ENCODE measurements at places on chromosomes 5 and 9.

DNA sequence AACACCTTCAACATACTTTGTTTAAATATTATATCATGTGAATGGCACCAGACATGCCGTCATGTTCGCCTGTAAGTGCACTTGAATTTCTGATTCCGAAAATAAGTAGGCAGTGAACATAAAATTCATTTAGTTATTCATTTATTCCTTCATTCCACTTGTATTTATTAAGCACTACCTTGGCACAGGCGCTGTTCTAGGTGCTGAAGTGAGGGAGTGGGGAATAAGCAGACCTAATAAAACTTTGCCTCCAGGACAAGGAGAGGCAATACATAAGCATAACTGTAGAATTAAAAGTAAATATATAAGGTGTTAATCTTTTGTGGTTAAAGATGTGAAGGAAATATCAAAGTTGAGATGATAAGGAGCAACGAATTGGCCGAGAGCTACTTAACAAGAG, 297.4 kb downstream of the TENT4A start:
- no peak for DNase-seq

DNA sequence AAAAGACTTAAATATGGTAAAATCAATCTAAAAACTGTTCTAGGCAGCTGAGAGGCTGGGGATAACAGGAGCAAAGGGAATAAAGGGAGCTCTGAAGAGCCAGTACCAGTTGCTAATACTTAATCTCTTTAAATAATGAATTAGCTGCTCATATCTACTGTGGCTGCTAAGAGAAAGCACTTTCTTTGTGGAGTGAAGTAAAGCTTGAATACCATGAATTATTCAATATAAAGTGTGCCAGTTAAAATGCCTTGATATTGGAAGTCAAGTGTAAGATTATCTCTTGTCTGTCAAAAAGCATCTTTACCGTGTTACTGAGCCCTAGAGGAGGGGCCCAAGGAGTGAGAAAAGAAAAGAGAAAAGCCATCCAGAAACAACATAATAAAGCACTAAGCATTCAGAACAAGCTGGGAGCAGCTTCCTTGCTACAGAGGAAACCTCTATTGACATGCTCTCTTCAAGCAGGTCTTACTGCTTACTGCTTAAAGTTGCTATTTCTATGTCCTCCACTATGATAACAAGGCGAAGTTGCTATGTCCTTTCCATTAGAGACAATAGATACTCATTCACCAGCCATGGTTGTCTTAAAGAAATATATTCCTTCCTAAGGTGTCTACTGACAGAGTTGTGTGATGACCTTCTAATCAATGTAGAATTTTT, 297.4 kb downstream of the CETN3 start:
- no peak for DNase-seq

GRCh38 chr9:126534431-126535186, 79.1 kb upstream of the LMX1B start:
- DNase-seq, result no peak

DNA sequence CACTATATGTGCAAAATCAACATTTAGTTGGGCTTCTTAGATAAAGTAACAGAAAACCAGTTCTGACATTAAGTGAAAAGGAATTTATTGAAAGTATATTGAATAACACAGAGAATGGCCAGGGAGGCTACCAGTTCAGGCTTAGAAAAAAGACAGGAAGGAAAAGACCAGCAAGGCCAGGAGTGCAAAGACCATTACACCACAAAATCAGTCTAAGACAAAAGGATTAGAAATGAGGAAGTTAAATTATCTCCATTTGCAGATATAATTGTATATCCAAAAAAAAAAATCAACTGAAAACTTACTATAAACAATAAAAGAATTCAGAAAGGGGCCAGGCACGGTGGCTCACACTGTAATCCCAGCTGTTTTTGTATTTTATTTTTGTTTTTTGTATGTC, 4.8 kb upstream of the TEX10 start:
- DNase-seq, result no peak

DNA sequence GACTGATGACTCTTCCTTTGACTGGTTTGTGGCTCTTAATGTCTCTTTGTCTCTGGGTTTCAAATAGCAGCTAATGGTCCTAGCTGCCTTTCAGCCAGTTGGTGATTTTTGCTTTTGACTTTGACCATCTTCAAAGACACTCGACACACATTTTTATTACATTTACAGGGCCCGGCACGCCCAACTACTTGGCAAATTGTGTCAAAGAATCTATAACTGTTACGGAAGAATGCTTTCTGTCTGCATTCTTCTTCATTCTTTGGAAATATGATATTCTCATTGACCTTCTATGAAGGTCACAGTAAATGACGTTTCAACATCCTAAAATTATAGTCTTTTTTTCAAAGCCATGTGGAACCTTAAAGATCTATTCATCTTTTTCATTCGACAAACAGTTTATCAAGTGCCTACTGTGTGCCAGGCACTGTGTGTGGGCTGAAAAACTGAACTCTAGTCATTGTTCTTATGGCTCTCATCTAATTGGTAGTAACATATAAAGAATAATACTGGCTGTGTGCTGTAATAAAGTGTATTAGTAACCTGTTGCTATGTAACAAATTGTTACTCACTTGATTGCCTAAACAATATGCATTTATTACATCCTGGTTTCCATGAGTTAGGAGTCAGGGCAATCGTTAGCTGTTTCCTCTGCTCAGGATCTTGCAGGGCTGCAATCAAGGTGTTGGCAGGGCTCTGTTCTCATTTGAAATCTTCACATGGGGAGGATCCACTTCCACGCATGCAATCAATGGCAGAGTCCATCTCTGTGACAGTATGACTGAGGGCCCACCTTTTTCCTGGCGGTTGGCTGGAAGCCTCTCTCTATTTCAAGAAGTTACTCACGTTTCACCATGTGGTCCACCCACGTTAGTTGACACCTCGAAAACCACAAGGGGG, 7.0 kb upstream of the WHRN start:
- no peak for DNase-seq

DNA sequence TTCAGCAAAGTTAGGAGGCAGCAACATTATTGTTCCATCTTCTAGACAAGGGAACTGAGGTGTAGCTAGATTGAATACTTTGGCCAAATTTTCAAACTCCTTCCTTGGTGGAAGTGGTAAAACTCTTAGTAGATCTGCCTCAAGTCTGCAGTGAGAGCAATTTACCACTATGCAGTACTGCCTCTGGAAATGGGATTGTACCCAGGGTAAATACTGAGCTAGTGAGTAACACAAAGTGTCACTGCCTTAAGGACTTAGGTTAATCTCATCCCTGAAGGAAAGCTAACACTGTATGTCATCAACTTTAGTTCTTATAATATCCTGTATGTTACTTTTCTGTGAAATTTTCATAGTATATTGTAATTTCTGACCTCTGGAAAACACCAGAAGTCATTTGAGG, 13.9 kb downstream of the CDH10 start:
- no peak for DNase-seq

- no peak for DNase-seq
These were observed 8.7 kb upstream of the CAPSL start for GRCh38 chr5:35947085-35947484.

GRCh38 chr9:96478829-96479371, 28.9 kb downstream of the HABP4 start:
- no peak for DNase-seq

GRCh38 chr5:134749415-134749814, 9.2 kb upstream of the DDX46 start:
- DNase-seq, result no peak

- no peak for DNase-seq
These were observed 136.3 kb downstream of the ACTBL2 start for GRCh38 chr5:57346328-57346727.

GRCh38 chr5:129496421-129496820, 36.3 kb downstream of the ADAMTS19 start:
- DNase-seq, result no peak

DNA sequence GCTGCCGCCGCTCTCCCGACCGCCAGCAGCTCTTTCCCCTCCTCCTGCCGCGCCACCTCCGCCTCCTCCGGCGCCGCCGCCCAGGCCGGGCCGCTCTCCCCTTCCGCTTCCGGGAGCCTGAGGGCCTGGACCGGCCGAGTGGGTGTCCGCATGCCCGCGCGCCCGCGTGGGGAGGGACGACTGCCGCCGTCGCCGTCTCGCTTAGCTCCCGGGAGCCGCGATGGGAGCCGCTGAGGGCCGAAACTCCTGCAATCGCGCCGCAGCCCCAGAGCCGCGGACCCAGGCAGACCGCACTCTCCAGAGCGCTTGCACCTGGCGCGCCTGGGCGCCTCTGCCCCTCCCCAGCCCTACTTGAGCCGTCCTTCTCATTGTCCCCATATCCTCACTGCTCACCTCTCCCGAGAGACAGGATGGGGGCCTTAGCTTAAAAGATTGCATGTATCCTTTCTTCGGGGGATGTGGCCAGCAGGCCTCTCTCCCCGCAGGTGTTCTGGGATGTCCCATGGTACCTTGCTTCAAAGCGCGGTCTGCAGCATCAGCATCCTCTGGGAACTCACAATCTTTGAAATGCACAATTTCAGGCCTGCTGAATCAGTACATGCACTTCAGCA, at the start of gene ZDHHC21:
ZDHHC21 (minus strand) TSS at position 182 of the 611 bp plus-strand sequence. CDS start 19,092 bp downstream, outside the sequence.
- DNase-seq, result no peak

GRCh38 chr9:106758911-106759310, 104.1 kb upstream of the ZNF462 start:
- no peak for DNase-seq

GRCh38 chr9:83322438-83322837, 215.8 kb downstream of the FRMD3 start:
- DNase-seq, result no peak

DNA sequence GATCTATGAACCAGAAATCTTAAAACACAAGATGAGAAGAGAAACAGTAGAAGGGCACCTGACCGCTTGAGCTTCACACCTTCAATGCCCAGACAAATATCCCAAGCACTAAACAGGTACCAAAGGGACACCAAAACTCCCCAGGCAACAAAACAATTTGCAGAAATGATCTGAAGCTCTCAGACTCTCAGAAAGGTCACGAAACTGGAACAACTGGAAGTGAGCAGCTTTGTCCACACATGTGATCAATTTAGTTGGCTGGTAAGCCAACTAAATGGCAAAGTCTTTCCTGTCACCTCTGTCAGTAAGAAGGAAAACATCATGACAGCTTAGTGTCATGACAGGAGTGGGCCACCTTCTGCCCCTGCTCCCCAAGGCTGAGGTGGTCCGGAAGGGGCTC, 4.1 kb downstream of the IPPK start:
- DNase-seq, result no peak

- no peak for DNase-seq
These were observed 421.3 kb downstream of the ACTL7B start for GRCh38 chr9:108434502-108434901.

GRCh38 chr5:61600945-61601511, 269.0 kb downstream of the ZSWIM6 start:
- no peak for DNase-seq

- no peak for DNase-seq
These were observed 575.9 kb downstream of the RAB3C start for GRCh38 chr5:59158637-59159391.

GRCh38 chr5:140327589-140327988, 18.8 kb downstream of the HBEGF start:
- no peak for DNase-seq

- DNase-seq, result no peak
These were observed 474.2 kb downstream of the PRELID2 start for GRCh38 chr5:145360936-145361335.

DNA sequence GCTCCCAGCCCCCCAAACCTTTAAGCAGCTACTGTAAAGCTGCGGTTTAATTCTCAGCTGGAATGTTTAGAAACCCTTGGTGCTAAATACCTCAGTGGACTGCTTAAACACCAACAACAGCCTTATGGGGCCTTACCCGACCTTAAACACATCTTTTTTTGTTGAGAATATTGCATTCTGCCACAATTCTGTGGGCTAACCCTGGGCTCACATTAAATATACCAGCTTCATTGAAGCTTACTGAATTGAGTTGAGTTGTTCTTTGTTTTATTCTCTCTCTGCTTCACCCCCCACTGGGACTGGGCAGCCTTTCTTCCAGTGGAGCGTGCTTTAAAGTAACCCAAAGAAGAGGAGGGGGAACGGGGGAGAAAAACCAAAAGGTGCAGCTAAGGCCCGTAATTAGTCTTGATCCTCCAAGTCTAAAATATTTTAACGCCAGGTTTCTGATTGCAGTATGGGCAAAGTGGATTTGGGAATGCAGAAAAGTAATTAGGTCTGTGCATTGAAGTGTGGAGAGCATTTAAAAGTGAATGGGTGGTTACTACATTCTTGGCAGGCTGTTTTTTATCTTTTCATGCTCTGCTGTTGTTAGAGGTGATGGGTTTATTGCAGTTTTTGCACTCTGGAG, 281.2 kb downstream of the NR2F1-AS1 start:
- DNase-seq, result no peak

DNA sequence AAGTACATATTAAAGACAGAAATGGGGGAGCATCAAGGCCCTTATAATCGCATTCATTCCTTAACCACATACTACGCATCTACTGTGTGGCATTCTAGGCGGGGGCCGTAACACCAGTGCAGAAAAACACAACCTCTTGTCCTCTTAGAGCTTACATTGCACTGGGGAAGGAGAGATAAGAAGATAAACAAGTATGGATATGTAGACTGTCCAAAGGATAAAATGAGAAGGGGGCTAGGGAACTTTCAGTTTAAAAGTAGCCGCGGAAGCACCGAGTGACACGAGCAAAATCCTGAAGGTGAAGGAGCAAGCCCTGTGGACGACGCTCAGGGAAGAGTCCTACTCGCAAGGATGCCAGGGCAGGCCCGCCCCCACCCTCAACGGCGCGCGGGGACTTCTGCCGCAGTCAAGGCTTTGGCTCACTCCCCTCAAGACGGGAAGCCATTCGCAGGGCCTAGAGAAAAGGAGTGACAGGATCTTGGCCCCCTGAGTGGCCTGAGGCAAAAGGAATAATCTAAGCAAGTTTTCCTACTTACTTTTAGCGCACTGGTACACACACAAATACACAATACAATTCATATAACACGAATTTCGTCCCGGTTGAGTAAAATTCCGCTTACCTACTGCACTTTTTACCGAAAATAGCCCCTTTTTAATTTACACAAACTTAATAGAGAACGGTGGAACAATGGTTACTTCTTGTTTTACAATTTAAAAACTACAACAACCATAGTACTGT, 1.3 kb upstream of the NIPBL start:
- DNase-seq, result peak; percentile 14

DNA sequence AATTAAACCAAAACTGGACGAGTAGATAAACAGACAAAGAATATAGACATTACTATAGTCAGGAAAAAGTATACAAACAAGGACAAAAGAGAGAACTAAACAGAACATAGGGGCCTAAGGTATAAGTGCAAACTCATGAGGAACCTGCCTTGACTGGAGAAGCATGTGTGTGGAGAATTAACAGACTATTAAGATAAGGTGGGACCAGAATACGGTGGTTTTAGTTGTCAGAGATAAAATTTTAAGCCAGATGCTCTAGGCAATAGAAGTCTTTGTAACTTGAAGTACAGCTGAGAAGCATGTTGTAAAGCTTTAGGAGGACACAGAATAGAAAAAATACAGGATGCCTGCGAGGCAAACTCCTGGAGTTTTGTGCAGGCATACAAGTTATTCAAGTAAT, 707.1 kb downstream of the PTPRD start:
- DNase-seq, result no peak

DNA sequence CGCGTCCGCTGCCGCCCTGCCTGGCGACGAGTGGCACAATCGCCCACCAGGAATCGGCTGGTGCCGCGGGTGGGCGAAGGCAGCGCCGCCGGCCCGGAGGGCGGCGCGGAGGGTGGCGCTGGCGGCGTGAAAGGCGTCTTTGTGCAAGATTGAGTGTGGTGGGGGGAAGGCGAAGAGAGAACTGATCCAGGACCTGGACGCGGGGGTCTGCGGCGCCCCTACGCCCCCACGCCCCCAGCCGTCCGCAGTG, 4.6 kb upstream of the RGMB start:
- no peak for DNase-seq

- DNase-seq, result no peak
These were observed 183.0 kb downstream of the CETN3 start for GRCh38 chr5:90226433-90227099.
